ENCODE measurements at places on chromosomes 2 and 18.

DNA sequence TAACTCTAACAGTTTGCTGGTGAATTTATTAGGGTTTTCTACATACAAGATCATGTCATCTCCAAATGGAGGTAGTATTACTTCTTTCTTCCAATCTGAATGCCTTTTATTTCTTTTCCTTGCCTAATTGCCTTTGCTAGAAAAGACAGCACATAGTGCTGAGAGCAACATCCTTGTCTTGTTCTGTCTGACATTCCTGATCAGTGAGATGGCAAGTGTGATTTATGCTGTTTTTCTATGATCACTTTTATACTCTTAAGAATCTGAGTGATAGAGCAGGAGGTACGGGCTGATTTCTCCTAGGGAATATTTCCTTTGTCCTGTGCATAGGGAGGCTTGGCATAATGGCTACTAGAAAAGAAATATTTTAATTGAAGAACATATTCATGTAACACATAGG is 17.3 kb downstream of the LYPD6B start:
- DNase-seq, result no peak

- no peak for DNase-seq
Measured at GRCh38 chr2:8203364-8203763, 478.5 kb upstream of the ID2 start.

DNA sequence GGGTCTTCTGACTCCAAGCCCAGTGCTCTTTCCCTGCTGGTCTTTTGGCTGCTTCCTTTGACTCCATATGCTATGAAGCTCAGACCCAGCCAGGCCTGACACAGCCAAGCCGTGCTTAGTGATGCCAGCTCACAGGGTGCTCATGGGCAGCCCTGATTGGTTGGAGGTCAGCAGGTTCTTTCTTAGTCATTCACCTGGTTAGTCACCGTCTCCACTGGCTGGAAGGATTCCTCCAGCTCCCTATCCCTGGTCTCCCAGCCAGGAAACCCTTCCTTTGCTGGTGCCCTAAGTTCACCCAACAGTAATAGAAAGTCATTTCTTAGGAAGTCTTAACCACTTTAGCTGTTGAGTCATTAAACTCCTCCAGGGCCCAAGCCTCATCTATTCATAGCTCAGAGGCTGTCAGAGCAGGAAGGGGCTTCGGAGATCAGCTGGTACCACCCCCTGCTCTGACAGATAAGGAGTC is 3.9 kb downstream of the KCNK3 start:
- no peak for DNase-seq

- no peak for DNase-seq
Measured at GRCh38 chr2:224287531-224287930, 114.4 kb downstream of the FAM124B start.

- no peak for DNase-seq
Measured at GRCh38 chr2:159003555-159003954, 35.1 kb downstream of the TANC1 start.

DNA sequence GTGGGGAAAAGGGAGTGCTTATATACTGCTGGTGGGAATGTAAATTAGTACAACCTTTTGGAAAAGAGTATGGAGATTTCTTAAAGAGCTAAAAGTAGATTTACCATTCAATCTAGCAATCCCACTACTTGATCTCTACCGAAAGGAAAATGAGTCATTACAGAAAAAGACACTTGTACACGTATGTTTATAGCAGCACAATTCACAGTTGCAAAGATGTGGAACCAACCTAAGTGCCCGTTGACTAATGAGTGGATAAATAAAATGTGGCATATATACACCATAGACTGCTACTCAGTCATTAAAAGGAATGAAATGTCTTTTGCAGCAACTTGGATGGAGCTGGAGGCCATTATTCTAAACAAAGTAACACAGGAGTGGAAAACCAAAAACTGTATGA is 29.5 kb downstream of the FLACC1 start:
- no peak for DNase-seq

- DNase-seq, result no peak
Measured at GRCh38 chr18:24341361-24341760, 56.3 kb downstream of the OSBPL1A start.

- DNase-seq, result no peak
Measured at GRCh38 chr2:101828257-101828656, 130.8 kb downstream of the MAP4K4 start.

DNA sequence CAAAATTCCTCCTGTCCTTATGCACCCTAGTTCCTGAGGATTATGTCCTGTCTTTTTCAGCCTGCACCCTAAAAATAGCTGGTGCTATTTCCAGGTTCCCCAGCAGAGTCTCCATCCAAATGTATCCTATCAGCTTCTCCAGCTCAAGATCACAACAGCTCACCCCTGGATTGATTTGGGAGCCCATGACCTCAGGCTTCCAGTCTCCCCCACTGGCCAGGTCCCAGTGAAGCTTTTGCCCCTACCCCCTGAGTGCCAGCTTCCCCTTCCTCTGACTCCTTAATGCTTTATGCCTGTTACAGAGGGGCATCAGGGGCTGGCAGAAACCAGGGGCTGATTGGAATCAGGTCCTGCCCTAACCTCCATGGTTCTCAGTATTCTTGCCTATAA is 76.9 kb upstream of the DAPL1 start:
- DNase-seq, result no peak

DNA sequence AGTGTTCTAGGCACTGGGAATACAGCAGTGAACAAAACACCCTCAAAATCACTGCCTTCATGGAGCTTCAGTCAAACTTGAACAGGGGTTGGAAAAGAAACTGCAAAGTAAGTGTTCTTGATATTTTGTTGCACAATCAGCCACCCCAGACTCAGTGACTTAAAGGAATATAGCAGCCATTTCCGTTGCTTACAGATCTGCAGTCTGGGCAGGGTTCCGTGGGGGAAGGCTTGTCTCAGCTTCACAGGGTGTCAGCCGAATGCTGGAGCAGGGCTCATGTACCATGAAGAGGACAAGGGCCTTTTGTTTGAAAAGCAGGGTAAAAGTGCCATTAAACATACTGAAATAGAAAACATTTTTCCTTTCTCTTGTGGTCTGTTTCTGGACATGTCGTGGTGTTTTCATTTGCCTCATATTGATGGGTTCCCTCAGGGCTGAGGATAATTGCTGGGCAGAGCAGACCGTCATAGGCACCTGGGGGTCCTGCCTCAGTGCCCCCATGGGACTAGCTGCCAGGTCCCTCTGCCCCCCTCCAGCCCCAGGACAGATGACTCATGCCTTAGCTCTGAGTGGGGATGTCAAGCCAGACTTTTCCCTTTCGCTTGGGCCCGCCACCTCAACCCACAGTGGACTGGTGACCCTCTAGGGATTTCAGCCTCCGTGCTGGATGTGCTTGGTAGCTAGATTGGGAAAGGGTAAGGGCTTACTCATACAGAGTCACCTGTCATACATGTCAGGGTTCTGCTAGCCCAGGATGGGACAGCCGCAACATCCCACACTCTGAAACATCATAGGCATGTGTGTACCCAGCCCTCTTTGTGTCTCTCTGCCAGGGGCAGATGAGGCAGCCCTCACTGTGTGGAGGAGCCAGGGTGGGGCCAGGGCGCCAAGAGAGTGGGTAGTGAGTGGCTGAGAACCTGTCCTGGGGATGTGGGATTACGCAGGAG is 96.5 kb downstream of the PTPRM start:
- no peak for DNase-seq

- no peak for DNase-seq
Measured at GRCh38 chr18:12630136-12630535, 27.8 kb downstream of the SPIRE1 start.

DNA sequence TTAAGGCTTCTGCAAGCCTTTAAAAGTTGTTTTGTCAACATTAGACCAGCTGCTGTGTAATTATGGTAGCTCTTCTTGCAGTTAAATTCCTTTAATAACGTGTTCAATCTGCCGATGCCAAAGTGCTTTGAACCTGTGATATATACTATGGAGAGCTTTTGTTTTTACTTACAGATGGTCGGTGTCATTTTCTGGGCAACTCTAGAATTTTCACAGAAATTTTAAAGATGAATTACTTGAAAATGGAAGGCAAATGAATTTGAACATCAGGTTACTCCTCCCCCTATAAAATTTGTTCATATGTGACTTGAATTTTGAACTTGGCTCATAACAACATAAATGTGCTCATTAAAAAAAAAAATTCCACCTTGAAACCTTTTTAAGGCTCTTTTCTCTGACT is 23.0 kb downstream of the LYPD6 start:
- DNase-seq, result no peak

- no peak for DNase-seq
Measured at GRCh38 chr2:63977904-63978303, 41.3 kb downstream of the VPS54 start.
